ENCODE measurements at places on chromosomes 3 and 15.
A peak's percentile ranks its signal among the peaks of the same experiment; 100 is the strongest.

GRCh38 chr3:186471771-186472170 is 72.4 kb downstream of the CRYGS start:
- DNase-seq, result no peak

DNA sequence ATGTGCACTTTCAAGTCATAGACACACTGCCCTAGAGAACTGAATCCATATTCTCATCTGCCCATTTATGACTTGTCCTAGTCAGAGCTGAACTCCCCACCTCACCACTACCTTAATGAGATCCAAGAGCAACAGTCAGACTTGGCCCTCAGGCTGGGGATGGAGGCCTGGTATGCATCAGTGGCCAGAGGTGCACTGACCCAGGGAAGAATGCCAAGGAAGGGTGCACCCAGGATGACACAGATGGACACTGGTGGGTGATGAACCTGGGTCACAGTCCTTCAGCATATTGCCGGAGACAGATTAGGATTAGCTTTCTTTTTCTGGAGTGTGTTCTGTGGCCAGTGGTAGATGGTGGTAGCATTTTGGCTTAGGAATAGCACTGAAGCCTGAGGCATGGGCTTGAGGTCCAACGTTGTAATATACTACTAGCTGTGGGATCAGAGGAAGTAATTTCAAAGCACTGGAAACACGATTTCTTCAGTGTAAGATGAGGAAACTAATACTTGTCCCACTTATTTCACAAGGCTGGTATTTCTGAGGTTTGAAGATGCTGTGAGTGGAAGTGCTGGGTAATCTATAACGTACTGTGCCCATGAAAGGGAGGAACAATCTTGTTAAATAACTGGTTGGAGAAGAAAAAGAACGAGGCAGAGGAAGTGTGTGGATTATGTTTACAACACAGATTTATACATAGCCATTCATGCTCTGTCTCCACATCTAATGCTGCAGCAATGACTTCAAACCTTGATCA is 265.0 kb downstream of the THRB start:
- DNase-seq, result no peak

DNA sequence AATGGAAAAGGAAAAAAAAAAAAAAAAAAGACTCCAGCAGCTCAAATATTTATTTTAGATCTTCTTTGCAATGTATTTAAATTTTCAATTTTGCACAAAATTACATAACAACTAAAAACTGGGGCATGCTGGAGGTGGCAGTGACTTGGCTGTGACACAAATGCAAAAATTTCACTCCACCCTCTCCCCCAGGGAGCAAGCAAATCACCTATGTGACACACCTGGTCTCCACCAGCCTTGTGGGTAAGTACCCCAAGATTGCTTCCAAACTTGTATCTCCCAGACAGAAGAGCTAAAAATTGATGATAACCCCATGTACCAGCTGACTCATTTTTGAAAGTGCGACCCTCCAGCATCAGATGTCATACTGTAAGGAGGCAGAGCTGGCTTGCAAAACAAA is 32.0 kb downstream of the UBE3A start:
- no peak for DNase-seq

- no peak for DNase-seq
These were observed 26.5 kb downstream of the IQGAP1 start for GRCh38 chr15:90414408-90415028.

GRCh38 chr3:151329363-151329762 is at the start of gene P2RY13:
Gene P2RY13 (minus strand): TSS chr3:151329549. CDS start chr3:151329528, 21 bp downstream.
- no peak for DNase-seq

GRCh38 chr3:193520738-193521137 is 34.0 kb downstream of the ATP13A4 start:
- DNase-seq, result no peak

GRCh38 chr3:181009225-181009624 is 19.7 kb upstream of the DNAJC19 start:
- DNase-seq, result no peak

GRCh38 chr3:71360180-71360579 is 223.3 kb downstream of the FOXP1 start:
- DNase-seq, result no peak

GRCh38 chr3:159896543-159896942 is 92.1 kb upstream of the IL12A start:
- no peak for DNase-seq

- DNase-seq, result no peak
These were observed 654.4 kb upstream of the NAALADL2 start for GRCh38 chr3:174204765-174205164.

GRCh38 chr3:47622671-47623461 is 44.2 kb upstream of the CSPG5 start:
- no peak for DNase-seq

- DNase-seq, result no peak
These were observed 10.2 kb downstream of the CD276 start for GRCh38 chr15:73694419-73694818.

DNA sequence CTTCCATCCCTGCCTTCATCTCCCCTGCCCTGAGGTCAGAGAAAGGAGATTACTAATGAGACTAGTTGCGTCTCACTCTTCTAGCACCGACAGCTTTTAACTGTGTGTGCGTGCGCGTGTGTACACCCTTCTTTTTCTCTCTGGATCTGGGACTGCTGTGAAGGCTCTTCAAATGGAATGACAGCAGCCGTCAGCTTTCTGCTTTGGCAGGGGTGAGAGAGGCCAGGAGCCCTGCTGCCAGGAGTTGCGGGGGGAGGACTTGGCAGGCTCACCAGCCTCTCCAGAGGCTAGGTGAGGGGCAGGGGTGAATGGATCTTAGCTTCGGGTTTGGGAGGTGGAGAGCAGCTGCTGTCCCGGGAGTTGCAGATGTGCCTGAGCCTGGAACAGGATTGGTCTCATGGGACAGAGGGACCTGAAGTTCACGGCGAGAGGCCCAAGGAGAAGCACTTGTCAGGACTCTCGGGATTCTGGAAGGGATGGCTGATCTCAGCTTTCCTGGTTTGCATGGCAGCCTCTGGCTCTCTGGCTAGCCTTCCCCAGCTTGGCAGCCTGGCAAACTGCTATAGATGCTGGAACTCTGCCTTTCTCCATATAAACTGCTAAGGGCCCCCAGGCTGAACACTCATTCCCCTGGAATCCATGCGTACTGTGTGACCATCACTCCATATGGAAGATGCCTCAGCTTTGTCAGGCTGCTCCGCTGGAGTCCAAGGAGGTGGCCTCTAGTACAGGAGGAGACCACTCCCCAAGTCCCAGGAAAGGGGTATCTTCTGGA is 16.6 kb downstream of the TEX264 start:
- DNase-seq, result no peak

- DNase-seq, result no peak
These were observed 37.8 kb downstream of the ZNF445 start for GRCh38 chr3:44439499-44440295.

DNA sequence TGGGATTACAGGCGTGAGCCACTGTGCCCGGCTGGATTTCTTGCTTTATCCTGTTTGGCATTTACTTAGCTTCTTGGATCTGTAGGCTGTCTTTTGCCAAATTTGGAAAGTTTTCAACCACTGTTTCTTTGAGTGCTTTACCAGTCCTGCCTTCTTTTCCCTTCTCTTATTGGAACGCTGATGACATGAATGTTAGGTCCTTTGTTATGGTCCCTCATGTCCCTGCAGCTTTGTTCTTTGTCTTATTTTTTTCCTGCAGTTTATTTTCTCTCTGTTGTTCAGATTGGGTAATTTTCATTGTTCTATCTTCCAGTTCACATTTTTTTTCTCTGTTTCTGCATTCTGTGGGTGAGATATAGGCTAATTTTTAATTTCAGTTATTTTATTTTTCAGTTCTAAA is 25.0 kb downstream of the SH3GL3 start:
- DNase-seq, result no peak

GRCh38 chr15:81540909-81541308 is 166.9 kb upstream of the TMC3 start:
- DNase-seq, result no peak

GRCh38 chr3:72633534-72633933 is 214.7 kb downstream of the SHQ1 start:
- DNase-seq, result no peak

- no peak for DNase-seq
These were observed 575.5 kb upstream of the KCNMB2 start for GRCh38 chr3:177960722-177961121.

DNA sequence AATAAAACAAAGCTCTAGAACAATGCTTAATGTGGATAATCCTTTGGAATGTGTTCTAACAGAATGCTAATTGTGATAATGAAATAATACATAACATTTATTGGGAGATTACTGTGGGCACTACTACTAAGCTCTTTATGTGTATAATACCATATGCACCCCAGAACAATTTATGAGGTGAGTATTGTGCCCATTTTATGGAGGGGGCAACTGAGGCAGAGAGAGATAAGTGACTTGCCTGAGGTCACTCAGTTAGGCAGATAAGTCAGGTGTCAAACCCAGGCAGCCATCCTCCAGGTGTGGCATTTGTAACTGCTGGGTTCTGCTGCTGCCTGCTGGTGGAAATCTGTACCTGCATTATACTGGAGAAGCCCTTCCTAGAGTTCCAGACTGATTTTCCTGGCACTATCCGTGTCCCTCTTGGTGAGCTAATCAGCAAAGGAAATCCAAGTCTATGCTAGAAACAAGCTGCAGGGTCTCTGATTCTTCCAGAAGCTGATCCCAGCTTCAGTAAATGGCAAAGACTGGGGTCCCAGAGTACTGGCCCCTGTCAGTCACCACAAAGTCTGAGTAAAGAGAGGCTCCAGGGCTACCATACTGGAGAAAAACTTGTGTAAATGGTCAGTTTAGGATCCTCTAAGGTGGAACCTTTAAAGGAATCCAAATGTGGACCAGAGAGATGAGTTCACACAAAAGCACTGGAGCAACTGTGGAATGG is 22.6 kb upstream of the RBP1 start:
- no peak for DNase-seq

DNA sequence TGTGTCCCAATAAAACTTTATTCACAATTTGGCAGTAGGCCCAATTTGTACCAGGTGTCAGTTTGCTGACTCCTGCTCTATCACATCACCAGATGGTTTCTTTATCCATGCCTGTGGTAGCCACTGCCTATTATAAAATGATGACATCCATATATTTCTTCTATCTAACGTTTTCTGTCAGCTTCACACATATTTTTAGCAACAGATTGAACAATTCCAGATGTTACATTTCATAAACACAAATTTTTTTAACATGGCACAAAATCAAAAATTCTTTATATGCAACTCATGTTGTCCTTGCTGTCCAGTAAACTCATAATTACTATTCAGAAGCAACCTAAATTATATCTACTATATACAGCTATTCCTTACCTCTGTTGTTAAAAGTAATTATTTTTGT is 1371.6 kb downstream of the NSUN3 start:
- peak; percentile 56 for DNase-seq

GRCh38 chr15:71203586-71204474 is 88.6 kb downstream of the THSD4 start:
- DNase-seq, result no peak

DNA sequence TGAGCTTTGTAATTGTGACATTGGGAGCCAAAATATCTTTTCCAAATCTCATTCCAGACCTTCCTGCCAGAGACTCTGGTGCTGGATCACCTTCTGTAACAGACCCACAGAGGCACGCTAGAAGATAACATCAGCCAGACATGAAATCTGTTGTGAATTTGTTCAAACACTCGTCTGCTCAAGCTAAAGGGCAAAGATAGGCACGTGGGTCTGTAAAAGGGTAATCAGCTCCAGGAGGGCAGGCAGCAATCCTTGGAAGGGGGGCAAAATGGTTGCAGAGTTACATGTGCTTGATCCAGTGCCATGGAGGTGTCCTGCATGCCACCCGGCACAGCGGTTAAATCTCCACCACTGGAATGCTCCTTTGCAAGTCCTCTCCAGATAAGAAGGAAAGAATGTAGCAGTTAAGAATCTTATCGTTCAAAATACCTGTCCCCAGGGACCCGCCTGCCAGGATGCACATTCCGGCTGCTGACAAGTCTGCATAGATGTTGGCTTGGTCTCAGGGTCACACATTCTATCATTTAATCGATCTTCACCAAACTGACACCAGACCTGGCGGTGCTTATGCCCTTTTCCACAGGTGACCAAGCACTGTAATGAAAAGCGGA is 74.8 kb downstream of the ADAMTS9 start:
- no peak for DNase-seq

- no peak for DNase-seq
These were observed 140.1 kb upstream of the BFSP2 start for GRCh38 chr3:133259767-133260166.

DNA sequence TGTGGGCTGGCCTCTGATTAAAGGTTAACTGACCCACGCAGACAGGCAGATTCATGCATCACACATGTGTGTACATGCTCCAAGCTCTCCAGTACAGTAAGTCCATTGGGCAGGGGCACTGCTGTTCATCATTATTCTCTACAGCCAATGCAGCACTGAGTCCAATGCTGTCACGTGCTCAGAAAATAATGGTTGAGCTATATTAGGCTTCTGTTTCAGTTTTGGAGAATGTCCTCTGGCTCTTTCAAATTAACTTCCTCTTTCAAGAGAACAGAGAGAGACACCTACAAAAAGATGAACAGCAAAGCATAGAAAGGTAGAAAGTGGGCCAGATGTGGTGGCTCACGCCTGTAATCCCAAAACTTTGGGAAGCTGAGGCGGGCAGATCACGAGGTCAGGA is 202.6 kb downstream of the MEX3B start:
- DNase-seq, result no peak

- no peak for DNase-seq
These were observed 48.0 kb downstream of the CTNNB1 start for GRCh38 chr3:41247055-41248004.

DNA sequence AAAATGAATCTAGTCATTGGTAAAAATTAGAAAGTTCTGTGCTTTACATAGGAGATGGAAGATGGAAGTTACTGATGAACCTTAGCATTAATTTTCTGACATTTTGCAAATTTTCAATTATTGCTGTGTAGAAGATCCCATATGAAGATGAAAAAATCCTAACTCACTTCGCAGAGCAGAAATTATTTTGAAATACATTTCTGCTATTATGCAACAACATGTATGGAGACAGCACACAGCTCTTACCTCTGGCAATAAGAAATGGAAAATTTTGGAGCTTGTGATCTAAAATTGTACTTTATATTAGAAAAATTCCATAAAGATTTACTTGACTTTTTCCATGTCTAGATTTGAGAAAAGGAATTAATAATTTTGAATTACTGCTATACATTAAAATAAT is 177.9 kb downstream of the WDR72 start:
- DNase-seq, result no peak

DNA sequence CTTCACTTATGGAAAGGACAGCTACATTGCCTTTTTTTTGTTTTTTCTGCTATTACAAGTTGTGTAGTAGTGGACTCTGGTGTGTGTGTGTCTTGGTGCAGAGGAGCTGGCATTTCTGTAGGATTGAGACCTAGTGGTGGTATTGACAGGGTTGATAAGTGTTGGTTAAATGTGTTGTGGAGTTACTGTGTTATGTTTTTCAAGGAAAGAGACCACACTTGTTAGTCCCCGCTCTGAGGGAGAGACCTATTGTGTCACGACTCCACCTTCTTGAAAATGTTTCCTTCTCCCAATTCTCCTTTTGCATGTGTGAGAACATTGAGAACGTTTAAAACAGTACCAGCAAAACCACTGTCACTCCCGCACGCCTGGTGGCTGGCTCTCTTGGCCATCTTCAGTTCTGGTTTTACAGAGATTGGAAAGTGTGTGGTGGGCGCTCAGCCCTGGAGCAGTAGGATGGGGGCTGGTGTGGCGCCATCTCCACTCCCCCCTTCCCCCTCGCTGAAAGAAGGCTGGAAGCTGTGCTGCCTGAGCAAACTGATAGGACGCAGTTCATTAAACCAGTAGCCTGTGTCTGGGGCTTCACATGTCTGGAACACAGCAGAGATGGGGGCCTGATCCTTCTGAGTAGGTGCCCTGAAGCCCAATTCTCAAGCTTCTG is 5.5 kb downstream of the KLF13 start:
- no peak for DNase-seq

GRCh38 chr15:92818651-92819277 is 81.4 kb upstream of the CHD2 start:
- no peak for DNase-seq
